Effector memory CD4-positive, alpha-beta T cell (primary cell): ENCODE measurements at places on chromosomes 11 and 22.
A peak's percentile ranks its signal among the peaks of the same experiment; 100 is the strongest.

DNA sequence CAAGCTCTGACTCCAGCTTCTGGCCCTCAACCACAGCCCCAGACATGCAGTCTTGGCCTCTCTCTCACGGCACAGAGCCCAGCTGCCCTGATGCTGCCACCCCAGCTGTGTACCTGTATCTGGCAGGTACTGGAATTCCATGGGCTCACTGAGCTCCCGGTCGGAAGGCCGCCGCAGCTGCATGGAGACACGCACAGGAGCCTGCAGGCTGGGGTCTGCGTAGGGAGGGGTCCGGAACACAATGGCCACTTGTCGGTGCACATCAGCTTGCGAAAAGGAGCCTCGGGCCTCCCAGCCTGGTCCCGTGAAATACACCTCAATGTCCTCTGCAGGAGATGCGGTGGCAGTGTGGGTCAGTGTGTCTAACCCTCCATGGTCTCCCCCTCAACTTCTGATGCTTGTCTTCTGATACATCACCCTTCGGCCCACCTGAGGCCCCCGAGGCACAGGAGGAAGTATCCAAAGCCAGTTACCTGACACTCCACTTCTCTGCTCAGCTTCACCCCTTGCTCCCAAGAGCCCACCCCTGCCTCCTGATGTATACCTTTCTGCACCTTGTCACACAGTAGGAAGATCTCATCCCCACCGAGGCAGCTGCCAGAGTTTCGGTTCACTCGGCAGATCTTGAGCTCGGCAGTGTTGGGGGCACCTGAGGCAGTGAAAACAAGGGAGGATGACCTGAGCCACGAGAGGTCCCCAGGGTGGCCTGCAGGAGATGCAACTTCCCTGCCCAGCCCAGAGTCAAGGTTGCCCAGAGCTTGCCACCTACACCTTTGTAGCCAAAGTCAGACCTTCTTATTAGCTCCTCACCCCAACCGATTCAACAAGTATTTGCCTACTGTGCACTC is 4.3 kb downstream of the RELA start:
- no peak for DNase-seq

GRCh38 chr22:18050065-18050464 is 25.7 kb upstream of the MICAL3 start:
- no peak for DNase-seq

DNA sequence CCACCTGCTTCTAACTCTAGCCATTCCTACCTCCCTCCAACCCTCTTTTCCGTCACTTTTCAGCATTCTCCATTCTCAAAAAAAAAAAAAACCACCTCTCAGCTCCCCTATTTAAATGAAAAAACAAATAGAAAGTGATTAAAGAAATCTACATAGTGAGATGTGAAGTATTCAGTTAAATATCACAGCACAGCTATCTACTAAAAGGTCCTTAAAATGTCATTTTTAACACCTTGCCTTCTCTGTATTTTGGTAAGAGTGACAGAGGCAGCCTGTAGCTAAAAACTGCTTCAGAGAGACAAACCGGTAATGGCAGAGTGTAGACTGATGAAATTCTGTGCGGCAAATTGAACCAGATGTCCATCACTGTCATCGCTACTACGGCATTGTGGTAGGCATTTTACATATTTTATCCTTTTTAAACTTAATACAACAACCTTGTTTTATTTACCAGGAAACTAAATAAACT is 346 bp upstream of the ALG9 start:
- no peak for DNase-seq

GRCh38 chr11:2724104-2724503 is 24.3 kb upstream of the KCNQ1OT1 start:
- DNase-seq = no peak

DNA sequence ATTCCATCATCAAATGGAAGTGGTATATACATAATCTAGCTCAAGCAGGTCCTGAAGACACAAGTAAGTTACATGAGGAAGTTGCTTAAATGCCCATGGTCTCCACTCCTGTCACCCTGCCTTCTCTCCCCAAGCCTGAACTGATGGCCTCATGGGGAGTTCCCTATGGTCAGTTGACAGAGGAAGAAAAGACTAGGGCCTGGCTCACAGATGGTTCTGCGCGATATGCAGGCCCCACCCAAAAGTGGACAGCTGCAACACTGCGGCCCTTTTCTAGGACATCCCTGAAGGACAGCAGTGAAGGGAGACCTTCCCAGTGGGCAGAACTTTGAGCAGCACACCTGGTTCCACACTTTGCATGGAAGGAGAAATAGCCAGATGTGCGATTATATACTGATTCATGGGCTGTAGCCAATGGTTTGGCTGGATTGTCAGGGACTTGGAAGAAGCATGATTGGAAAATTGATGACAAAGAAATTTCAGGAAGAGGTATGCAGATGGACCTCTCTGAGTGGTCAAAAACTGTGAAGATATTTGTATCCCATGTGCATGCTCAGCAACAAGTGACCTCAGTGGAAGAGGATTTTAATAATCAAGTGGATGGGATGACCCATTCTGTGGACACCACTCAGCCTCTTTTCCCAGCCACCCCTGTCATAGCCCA is 17.3 kb upstream of the CD82 start:
- DNase-seq = no peak

DNA sequence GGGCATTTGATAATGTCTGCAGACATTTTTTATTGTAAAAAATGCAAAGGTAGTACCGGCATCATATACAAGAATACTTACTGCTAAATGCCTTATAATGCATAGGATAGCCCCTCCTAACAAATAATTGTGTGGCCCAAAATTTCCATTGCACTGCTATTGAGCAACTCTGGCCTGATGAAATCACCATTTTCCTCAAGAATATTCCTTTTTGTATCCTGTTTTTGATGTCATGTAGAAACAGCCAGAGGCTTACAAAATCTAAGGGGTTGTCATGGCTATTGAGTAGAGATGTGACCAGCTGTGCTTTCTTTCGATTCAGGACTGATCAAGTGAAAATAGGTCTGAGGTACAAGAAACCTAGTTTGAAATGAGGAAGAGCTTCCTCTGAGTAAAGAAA is 854.3 kb downstream of the KCNA4 start:
- DNase-seq = no peak

GRCh38 chr11:130177782-130178181 is 18.2 kb downstream of the ST14 start:
- DNase-seq = no peak

GRCh38 chr11:60085909-60086308 is 2.6 kb upstream of the MS4A2 start:
- DNase-seq = no peak

- no peak for DNase-seq
Observed at GRCh38 chr11:91248199-91248807, 976.3 kb upstream of the FAT3 start.

DNA sequence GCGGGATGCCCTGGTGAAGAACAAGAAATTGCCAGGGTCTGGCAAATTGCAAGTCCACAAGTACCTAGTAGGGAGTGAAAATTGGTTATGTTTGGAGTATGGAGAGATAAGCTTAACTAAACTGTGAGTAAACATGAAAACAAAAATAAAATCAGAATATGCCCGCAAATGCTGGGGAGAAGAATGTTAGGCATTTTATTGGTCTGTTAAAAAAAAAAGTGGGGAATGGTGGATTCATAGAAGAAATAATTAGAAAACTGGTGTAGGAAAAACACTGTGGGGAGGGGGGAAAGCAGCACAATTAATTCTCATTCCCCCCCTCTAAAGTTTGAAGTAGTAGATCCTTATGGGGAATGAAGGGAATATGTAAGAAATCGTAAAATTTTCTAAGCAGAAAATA is 40.6 kb upstream of the HSD17B12 start:
- no peak for DNase-seq

DNA sequence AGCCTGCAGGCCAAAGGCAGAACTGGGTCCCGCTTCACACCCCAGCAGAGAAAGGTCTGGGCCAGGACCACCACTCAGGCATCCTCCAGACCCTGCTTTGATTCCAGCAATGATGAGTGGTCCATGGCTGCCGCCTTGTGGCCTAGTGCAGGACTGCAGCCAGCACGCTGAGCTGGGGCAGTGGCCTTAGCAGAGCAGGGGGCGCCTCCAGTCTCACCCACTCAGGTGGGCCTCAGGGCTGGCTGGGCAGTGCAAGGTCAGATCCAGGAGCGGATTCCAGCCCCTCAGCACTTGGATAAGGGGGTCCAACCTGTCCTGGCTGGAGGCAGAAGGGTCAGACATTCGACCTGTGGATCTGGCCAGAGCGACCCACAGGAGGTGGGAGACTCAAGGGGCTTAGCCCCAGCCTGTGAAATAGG is 9.6 kb upstream of the PDE2A start:
- DNase-seq = peak; percentile 35

- DNase-seq = no peak
Observed at GRCh38 chr22:35441489-35442100, 41.7 kb downstream of the MCM5 start.

DNA sequence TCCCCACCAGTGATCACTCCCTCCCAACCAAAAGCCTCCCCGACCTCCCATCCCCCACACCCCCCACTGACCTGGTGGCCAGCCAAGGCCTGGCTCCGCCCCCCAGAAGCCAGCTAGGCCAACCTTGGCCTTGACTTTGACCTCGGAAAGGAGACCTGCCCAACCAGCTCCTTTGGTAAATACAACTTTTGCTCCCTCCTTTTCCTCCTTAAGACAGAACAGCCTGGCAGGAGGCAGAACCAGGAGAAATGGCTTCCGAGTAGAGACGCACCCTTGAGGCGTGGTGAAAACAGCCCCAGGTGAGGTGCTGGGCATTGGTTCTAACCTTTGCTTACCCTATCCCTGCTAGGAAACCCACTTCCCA is 27.0 kb downstream of the PLEKHA7 start:
- no peak for DNase-seq

DNA sequence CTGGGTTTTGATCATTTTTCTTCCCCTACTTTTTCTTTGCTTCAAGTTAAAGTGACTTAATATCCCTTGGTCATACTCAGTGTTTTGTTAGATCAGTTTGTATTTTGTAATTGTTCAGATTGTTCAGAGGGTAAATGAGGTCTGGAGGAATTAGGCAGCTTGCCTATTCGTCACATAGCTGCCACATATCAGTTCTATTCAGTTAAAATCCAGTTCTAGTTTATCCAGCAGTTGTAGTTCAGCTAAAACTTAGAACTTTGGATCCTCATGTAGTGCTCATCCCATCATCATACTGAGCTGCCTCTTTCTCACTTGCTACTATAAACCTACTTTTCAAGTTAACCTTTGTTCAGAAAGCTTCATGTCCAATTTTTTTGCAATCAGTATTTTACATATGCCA is 47.1 kb upstream of the DEPDC7 start:
- no peak for DNase-seq

GRCh38 chr11:122666743-122667142 is 11.2 kb downstream of the UBASH3B start:
- DNase-seq = no peak

DNA sequence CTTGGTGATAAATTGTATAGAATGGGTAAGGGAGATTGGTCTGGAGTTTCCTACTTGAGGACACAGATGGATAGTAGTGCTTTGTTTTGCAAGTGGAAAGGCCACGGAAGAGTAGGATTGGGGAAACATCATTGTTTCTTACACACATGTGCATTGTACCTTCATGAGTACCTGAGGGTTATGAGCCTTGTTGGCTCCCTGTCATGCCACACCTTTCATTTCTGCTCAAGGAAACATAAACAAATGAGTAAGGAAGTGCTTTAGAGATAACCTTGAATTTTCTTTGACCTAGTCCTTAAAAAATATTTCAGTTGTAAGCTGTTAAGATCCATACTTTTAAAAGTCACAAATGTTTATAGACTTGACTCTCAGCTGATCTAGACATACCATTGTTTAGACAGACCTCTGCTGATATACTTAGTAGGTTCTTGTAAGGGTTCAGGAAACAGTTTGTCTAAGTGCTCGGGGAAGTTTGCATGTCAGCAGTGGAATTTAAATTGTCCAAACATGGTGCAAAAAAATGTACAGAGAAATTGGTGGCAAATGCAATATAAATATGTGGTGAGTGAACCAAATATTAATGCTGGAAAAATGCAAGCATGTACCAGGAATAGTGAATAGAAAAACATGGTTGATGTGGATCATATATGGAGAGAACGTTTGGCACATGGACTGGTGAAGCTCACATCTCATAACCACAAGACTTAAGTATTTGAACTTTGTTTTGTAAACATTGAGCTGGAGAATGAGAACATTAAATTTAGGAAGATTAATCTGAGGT is 40.9 kb downstream of the GAS2 start:
- no peak for DNase-seq

GRCh38 chr11:116225784-116226585 is 546.8 kb downstream of the BUD13 start:
- DNase-seq = no peak

DNA sequence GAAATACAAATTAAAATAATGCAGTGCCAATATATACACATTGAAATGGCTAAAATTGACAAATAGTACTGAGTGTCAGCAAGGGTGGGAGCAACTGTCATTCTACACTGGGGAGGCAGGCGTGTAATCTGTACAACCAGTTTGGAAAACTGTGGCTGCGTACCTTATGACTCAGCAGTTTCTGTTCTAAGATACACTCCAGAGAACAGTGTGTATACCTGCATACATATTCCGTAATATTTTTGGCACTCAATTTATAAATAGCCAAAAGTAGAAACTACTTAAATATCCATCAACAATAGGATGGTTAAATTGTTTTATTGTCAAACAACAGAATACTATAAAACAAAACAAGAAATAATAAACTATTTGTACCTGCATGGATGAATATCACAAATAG is 57.6 kb downstream of the RNF169 start:
- DNase-seq = no peak

GRCh38 chr11:33674035-33674814 is 26.4 kb downstream of the C11orf91 start:
- DNase-seq = no peak

- DNase-seq = no peak
Observed at GRCh38 chr11:87972133-87972532, 203.1 kb downstream of the RAB38 start.

DNA sequence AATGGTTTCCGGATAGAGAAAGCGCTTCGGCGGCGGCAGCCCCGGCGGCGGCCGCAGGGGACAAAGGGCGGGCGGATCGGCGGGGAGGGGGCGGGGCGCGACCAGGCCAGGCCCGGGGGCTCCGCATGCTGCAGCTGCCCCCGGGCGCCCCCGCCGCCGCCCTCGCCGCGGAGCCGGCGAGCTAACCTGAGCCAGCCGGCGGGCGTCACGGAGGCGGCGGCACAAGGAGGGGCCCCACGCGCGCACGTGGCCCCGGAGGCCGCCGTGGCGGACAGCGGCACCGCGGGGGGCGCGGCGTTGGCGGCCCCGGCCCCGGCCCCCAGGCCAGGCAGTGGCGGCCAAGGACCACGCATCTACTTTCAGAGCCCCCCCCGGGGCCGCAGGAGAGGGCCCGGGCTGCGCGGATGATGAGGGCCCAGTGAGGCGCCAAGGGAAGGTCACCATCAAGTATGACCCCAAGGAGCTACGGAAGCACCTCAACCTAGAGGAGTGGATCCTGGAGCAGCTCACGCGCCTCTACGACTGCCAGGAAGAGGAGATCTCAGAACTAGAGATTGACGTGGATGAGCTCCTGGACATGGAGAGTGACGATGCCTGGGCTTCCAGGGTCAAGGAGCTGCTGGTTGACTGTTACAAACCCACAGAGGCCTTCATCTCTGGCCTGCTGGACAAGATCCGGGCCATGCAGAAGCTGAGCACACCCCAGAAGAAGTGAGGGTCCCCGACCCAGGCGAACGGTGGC is 15.7 kb downstream of the PIK3IP1 start:
- DNase-seq = no peak
